ENCODE measurements at places on chromosomes 16 and 17.

GRCh38 chr16:89004209-89004831, 27.3 kb upstream of the CBFA2T3 start:
- DNase-seq, result peak; percentile 5

GRCh38 chr17:30366536-30366935, 12.2 kb upstream of the CPD start:
- no peak for DNase-seq

DNA sequence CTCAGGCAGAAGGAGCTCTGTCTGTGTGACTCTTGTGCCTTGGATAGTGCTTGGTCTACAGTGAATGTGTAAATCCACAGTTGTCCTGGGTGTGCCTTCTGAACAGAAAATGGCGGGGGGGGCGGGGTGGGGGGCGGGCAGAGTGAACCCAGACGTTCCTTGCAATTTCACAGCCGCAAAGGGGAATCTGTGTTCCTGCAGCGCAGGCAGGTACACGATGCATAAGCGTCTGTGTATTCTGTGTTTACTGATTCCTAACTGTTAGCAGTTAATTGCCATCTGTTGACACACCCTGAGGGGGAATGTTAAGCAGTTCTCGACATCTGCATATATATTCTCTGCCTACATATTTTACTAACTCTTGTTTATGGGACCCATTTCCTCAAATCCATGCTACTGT, 123.5 kb upstream of the ZFHX3 start:
- no peak for DNase-seq

- DNase-seq, result no peak
Measured at GRCh38 chr17:28391401-28391800, 14.6 kb downstream of the SLC46A1 start.

GRCh38 chr17:2511462-2512369, at the start of gene METTL16:
TSS of gene METTL16 (minus strand) at chr17:2511888. CDS start at chr17:2502331, 9,557 bp downstream.
- DNase-seq, result peak; percentile 99

- peak; percentile 69 for DNase-seq
Measured at GRCh38 chr17:27384726-27385125, 71.5 kb upstream of the KSR1 start.

- no peak for DNase-seq
Measured at GRCh38 chr16:72220875-72221629, 49.1 kb upstream of the PMFBP1 start.

DNA sequence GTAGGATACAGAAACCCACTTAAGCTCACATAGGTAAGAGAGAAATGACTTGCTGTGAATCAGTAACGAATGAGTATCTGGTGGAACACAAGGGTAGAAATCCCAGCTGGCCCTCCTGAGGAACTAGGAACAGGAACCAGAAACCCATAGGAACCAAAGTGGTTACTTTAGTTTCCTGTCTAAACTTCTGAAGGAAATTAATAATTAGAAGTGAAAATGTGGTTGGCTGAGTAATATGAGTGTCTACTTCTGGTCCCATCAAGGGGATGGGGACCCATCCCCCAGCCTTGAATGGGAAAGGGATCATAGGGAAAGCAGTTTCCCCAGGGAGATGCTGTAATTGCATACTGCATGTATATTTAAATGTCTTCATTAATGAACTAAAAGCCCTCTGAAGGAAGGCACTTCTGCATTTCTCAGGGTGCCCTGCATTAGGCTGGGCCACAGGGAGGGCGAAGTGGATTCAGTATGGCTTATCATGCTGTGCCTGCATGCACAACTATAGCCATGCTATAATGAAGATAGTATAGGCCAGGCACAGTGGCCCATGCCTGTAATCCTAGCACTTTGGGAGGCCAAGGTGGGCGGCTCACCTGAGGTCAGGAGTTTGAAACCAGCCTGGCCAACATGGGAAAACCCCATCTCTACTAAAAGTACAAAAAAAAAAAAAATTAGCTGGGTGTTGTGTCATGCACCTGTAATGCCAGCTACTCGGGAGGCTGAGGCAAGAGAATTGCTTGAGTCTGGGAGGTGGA, 45.6 kb downstream of the CYB5B start:
- no peak for DNase-seq

GRCh38 chr17:17831208-17832031, 5.4 kb downstream of the SREBF1 start:
- peak; percentile 58 for DNase-seq

DNA sequence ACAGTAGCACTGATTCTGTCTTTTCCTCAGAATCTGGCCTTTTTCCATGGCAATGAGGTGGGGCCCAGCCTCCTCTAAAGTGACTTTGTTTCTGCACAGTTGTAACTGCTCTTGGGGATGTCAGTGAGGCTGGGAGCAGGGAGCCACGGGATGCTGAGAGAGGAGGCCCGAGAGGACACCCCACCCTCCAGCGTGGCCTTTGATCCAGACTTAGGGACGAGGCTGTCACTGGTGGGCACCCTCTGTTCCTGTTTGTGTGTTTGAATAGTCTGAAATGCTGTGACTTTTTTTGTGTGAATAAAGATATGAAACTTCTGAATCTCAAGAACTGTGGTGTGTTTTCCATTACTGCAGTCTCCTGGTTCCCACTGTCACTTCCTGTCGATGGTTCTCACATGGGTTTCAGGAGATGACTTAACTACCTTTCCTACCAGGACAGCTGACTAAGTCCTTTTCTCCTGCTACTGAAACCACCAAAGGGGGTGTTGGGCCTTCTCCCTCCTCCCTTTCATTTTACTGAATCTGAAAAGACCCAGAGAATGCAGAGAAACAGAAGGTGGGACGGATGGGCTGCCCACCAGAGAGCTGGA, 18.6 kb downstream of the KCTD2 start:
- DNase-seq, result no peak

DNA sequence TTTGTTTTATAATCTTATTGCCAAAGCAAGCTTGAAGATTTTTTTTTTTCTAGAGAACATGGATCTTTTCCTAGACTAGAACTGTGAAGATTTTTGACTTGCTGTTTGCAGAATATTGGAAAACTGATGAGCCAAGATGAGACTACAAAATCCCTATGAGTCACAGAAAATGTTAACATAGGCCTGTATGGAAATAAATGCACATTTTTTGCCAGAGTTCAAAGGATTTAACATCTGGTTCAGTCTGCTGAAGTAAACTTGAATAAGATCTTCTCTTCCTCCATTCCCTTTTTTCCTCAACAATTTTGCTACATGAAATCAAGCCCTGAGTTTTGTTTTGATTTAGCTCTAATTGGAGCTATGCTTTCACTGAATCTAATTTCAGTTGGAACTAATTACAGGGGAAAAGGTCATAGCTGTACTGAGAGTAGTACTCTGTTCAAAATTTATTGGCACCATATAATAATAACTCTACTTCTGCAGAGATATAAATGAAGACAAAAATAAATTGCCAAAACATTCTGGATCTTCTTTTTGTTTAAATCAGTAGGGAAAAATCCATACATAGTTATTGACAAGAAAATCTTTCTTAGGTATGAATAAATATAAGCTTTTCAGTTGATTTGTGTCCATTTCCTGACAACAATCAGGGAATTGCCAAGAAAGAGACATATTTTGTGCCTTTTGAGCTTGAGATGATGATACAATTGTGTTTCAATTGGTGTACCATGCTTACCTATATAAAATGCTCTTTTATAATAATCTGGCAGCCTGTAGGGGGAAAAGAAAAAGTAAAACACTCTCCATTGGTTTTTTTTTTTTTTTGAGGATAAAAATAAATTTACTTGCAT, 387.5 kb upstream of the GOT2 start:
- DNase-seq, result no peak

DNA sequence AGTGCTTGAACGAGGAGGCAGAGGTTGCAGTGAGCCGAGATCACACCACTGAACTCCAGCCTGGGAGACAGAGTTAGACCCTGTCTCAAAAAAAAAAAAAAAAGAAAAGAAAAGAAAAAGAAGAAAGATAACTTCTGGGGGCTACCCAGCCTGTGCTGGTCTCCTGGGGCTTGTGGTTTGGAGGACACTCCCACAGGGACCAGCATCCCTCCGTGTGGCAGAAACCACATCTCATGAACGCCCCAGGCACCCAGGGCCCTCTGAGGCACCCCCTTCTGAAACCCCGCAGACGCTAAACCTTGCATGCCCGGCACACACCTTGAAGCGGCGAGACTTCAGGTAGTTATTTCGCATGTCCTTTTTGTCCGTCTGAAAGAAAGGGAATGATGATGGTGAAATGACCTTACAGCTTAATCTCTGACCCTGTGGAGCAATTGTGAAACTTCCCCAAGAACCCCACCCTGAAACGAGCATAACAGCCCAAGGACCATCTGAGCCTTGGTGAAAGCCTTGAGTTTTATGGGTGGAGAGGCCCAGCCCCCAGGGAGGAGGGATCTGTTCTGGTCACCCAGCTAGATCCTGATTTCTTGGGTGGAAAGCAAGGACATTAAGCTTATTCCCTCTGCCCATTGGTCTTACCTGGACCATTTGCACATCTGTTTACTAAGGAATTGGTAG, 55.0 kb downstream of the CNGB1 start:
- no peak for DNase-seq

GRCh38 chr17:74002241-74002640, 201.2 kb upstream of the RPL38 start:
- DNase-seq, result no peak

GRCh38 chr17:55567240-55568214, 56.3 kb upstream of the SMIM36 start:
- peak; percentile 82 for DNase-seq

- DNase-seq, result no peak
Measured at GRCh38 chr17:8084250-8084649, 3.3 kb downstream of the ALOX12B start.

DNA sequence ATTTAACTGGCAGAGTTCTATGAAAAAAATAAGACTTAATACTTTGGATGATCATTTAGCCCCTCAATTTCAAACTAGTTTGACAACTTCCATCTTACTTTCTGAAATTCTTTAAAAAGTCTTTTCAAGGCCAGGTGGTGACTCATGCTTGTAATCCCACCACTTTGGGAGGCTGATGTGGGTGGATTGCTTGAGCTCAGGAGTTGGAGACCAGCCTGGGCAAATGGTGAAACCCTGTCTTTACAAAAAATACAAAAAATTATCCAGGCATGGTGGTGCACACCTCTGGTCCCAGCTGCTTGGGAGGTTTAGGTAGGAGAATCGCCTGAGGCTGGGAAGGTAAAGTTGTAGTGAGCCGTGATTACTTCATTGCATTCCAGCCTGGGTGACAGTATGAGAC, 154.4 kb downstream of the TANC2 start:
- peak; percentile 32 for DNase-seq

- peak; percentile 49 for DNase-seq
Measured at GRCh38 chr17:7486181-7486580, 2.0 kb downstream of the POLR2A start.

- no peak for DNase-seq
Measured at GRCh38 chr16:86786338-86786737, 208.0 kb downstream of the FOXL1 start.

GRCh38 chr17:31722251-31723056, 136.6 kb downstream of the COPRS start:
- DNase-seq, result no peak

DNA sequence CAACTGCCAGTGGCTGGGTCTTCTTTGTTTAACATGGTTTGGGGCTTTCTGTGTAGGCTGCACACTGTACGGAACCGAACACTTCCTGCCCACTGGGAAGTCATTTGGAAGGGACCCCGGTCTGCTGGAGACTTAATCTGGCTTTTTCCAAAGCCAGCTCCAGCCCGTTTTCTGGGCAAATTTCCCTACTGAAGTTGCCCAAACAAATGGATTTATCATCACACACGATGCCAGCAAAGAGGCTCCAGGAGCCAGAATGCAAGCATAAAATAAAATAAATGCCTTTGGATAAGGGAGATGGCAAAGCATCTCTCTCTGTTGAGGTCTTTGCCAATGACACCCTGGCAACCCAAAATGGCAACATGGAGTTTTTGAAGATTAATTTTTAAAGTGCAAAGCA, 259.9 kb upstream of the IRX3 start:
- DNase-seq, result peak; percentile 14

GRCh38 chr17:67680445-67681224, 37.1 kb upstream of the NOL11 start:
- DNase-seq, result no peak

- DNase-seq, result no peak
Measured at GRCh38 chr17:36066365-36066985, 2.4 kb downstream of the CCL18 start.

GRCh38 chr17:44287651-44288050, 19.7 kb upstream of the SLC4A1 start:
- DNase-seq, result no peak

DNA sequence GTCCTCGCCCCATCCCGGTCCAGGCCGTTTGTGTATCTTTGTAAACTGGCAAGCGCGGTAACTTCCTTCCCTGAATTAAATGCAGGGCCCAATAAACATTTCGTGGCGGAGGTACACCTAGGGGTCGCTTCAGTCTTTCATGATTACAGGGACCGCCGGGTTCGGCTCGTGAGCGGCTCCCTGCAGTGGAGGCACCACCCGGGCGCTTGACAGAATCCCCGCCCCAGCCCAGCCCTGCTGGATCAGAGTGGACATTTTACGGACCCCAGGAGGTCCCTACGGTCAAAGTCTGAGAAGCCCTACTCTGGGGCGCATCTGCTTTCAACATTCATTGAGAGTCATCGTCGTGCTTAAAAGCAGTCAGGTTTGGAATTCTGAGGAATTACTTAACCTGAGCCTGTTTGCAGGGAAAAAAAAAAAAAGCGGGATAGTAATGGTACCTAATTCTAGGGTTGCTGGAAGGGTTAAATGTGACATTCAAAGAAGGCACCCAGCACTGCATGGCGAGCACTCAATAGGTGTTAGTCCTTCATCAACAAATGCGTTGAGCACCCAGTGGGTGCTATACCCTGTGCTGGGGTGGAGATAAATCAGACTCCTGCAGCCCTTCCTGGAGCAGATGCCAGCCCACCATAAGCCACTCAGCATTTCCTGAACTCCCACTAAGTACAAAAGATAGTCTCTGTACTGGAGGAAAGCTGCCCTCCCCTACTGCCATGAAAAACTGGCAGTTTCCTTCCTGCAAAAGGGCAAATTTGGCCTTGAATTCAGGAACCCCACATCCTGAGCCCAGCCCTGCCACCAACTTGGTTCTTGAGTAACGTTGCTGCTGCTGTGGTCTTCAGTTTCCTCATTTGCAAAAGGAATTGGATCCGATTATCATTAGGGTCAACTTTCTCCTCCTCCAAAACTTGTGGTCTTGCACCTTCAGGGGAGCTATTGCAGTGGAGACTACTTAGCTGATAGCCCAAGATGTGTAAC, 658 bp upstream of the DUSP3 start:
- DNase-seq, result no peak

DNA sequence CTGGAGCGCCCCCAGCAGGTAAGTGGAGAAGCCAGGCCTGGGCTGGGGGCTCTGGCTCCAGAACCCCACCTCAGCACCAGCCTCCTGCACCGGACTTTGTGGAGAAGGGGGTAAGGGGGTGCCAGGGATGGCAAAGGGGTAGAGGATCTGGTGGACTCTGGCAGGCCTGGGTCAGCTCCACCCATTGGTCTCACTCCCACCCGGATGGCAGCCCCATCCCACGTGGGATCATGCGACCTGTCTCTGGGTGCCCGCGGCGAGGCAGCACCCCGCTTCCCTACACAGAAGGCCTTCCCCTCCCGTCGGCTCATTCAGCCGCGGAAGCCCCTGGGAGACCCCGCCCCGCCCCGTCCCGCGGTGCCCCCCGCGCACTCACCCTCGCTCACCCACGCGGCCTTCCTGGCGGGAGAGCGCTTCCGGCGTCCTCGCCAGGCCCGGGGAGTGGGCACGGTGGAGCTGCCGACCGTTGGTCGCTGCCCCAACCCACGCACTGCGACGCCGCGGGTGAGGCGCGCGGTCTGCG, 498 bp upstream of the PLEKHG4 start:
- DNase-seq, result no peak
